ENCODE measurements at places on chromosomes 12 and 14.

DNA sequence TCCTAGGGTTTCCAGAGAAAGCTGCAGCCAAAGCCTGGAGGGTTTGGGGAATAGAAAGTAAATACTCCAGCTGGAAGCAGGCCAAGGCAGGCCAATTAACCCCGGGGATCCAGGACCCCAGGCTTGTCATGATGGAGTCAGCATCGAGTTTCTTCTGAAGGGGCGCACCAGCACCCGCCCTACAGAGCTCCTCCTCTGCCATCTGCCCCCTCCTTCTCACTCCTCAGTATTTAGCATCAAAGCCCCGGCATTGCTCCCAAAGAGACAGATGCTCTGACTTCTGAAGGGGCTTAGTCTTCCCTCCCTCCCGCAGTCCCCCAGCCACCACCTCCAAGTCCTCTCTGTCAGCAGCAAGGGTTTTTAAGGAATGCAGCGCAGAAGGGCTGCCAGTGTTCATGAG, 285.1 kb upstream of the NOS1 start:
- DNase-seq, result no peak

- no peak for DNase-seq
Observed at GRCh38 chr14:70943838-70944237, 36.6 kb downstream of the PCNX1 start.

GRCh38 chr14:100031506-100032281, 33.5 kb upstream of the EVL start:
- no peak for DNase-seq

DNA sequence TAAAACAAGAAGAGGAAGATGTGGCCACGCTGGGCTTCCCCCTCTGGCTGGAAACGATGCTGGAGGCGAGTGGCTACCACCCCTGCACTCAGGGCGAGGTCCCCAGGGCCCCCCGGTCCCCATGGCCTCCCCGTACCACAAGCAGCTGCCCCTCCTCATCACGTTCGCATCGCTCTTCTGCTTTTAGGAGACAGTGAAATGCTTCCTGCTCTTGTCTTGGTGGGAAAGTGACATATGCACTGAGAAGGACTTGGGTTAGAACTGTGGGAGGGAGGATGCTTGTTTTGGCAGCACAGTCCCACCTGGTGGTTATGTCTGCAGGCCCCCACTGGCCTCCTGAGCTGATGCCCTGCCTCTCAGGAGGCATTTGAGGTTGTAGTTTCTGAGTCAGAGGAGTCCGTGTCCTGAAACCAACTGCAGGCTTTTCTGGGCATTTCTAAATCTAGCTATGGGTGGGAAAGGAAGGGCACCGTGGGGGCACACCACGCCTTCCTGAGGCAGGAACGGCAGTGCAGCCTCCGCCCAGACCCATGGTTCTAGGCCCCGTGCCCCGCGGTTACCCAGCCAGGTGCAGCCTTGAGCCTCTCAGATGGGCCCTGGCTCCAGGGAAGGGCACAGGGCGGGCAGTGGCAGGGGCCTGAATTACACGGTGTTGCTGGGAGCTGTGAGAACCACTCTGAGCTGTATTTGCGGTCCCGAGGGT, 139.3 kb downstream of the ADGRD1 start:
- no peak for DNase-seq

GRCh38 chr12:114430306-114430705, 24.4 kb upstream of the TBX5 start:
- DNase-seq, result no peak

- DNase-seq, result no peak
Observed at GRCh38 chr12:18932715-18933114, 194.8 kb downstream of the CAPZA3 start.

- no peak for DNase-seq
Observed at GRCh38 chr14:73785834-73786635, 65.6 kb upstream of the PTGR2 start.

DNA sequence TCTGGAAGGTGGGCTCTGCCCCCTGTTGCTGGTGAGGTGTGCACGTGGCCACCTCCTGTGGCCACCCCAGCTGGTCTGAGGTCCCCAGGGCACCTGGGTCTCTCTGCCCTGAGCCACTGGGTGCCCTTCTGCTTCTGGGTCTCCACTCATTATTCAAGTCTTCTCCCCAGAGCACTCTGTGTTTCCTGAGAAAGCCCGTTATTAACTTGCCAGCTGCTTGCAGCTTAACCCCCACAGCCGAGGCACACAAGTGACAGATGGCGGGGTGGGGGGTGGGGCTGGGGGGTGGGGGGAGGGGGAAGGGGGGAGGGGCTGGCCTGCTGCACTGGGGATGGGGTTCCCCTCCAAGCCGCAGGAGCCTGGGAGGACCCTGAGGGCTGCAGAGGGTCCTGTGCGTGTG, 40.5 kb downstream of the FBRSL1 start:
- DNase-seq, result no peak

GRCh38 chr12:68340404-68341270, 8.5 kb upstream of the MDM1 start:
- no peak for DNase-seq

- no peak for DNase-seq
Observed at GRCh38 chr14:98950353-98950895, 321.6 kb downstream of the BCL11B start.

- DNase-seq, result no peak
Observed at GRCh38 chr12:4145990-4146859, 127.3 kb upstream of the CCND2 start.

GRCh38 chr12:12685305-12685704, 10.7 kb downstream of the GPR19 start:
- peak; percentile 16 for DNase-seq

DNA sequence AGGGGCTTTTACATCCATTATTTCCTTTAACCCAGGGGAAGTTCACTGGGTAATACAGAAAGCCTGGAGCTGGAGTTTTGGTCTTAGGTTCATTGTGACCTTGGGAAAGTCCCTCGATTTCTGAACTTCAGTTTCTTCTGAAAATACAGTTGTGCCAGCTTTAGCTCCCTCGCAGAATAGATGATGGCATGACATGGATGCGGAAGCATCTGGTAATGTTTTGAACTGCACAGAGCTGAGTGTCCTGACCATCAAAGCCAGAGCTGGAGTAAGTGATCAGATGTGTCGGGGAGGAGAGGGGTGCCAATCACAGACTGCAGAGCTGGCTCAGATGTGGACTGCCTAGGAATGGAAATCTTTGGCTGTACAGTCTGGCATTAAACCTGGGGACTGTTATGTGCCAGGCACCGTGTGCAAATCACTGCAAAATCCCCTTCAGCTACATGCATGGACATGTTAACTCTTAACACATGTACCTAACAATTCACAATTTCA, 180.9 kb downstream of the ETV6 start:
- no peak for DNase-seq

GRCh38 chr14:23702656-23703426, 66.7 kb downstream of the DHRS2 start:
- DNase-seq, result no peak

DNA sequence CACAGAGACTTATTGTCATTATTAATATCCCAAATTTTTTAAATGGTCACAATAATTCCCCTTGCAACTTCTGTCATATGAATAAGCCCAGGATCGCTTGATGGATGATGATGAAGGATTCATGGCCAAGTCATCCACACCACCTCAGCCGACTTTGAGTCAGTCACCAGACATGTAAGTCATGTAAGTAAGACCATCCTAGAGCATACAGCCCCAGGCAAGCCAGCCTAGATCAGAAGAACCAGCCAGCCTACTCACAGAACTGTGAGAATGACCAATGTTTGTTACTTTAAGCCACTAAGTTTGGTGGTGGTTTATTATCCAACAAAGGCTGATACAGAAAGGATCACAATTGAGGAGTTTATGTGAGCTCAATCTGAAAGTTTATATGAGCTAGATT, 341.8 kb downstream of the NRXN3 start:
- no peak for DNase-seq

DNA sequence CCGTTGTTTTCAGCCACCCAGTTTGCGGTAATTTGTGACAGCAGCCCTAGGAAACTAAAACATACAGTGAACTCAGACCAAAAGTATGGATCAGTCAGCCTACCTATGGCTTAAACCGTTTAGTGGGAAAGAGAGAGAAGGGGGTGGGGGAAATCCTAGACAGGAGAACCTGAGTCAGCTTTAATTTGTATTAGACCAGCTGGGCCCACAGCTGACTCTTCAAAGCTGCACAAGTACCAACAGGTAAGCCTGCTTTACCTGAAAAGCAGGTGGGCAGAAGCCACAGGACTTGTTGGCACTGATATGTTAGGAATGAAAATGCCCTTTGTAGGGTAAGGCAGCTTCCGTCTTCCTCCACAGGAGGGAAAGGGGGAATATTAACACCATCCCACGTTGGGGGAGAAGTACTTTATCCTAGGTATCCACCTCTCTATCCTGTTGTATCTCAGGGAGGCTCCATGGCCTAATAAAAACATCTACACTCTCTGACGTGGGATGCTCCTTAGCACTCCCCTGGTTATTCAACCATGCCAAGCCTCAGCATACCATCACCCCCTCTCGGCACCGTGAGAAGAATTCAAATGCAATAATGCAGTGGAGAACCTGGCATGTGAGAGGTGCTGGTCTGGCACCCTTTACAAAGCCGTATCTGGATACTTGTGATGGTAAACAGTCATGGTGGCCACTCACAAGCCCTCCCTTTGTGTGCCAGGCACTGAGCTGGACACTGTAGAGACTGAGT, 70.3 kb downstream of the STON2 start:
- no peak for DNase-seq

GRCh38 chr12:114944736-114945135, 260.8 kb upstream of the TBX3 start:
- no peak for DNase-seq
